ENCODE measurements at places on chromosomes 6 and 20.

- DNase-seq: no peak
Measured at GRCh38 chr6:52371656-52372191, 9.8 kb downstream of the PAQR8 start.

GRCh38 chr6:3356056-3356823 is 97.5 kb downstream of the PSMG4 start:
- peak; percentile 64 for DNase-seq

DNA sequence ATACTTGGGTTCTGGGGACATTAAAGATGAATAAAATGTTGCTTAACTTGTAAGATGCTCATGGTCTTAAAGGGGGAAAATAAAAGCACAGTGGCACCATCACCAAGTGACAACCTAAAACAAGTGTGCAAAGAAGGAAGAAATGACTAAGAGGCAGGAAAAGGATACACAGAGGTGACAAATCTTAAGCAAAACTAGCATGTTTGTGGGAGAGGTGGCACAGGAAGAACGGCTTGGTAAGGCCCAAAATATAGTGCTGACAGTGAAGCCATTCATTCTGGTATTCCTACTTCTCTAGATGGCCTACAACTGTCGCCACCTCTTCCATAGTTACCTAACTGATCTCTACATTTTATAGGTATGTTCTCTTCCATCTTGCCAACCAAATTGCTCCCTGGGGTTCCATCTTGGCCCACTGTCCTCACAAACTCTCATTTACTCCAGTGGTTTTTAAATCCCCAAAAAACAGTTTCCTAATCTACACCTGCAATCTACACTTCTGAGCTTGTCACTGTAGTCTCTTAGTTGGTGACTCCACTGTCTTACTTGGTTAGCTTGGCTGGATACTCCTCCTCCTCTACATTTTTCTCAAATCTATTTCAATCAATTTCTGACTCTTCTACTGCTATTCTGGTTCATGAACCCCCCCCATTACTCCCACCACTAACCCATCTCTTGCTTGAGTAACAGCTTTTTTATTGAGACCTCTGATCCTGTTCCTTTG is 33.5 kb downstream of the FAM8A1 start:
- DNase-seq: no peak

DNA sequence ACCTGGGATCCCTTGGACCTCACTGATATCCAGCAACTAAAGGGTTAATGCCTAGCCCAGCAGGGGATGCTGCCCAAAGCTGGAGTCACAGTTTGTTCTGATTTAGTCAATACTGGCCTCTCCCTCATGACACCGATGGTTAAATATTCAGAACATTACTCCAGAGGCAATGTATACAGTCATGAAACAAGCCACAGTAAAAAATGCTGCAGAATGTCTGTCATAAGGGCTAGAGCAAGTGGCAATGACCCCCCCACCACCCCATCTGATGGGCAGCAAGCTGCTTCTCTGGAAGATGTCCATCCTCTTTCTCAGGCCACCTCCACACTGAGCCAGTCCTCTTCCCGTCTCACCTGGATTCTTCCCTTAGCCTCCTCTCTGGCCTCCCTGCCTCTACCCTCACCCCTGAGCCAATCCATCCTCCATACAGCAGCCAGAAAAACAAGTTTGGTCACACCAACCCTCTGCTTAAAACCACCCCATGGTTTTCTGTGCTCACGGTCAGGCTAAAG is 99.0 kb upstream of the KCNG1 start:
- no peak for DNase-seq

- no peak for DNase-seq
Measured at GRCh38 chr20:35311409-35311808, 19.2 kb upstream of the FAM83C start.

- DNase-seq: no peak
Measured at GRCh38 chr6:93571346-93571745, 152.0 kb upstream of the EPHA7 start.
